ENCODE measurements at places on chromosomes 4 and X.

DNA sequence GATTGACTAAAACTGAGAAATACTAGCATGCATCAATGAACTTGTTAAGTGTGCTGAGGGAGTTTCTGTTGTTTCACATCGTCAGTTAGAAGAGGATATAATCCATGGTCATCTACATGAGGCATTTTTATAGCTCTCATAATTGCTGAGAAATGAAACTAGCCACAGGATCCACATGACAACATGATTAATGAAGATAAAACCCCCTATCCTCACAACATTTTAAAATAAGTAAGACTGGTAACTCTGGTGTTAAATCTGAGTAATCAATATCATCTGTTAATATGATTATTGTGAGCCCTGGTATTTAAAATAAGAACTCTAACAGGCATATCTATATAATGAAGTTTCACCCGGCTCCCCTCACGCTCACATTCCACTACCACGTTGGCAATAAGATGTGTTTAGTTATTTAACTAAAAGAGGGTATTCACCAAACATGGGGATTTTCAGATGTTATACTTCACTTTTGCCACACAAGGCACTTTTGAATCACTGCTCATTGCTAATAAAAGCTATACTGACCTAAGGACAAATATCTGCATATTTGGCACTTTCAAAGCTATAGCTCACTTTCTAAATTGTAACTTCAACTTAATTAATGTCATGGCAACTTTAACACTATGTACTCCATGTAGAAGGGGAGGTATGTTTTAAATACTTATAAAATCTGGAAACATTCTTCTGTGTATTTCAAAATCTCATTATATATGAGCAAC, 6.7 kb downstream of the UNC5C start:
- DNase-seq = no peak

GRCh38 chr4:27016551-27016950, 155.9 kb downstream of the STIM2 start:
- DNase-seq = no peak

DNA sequence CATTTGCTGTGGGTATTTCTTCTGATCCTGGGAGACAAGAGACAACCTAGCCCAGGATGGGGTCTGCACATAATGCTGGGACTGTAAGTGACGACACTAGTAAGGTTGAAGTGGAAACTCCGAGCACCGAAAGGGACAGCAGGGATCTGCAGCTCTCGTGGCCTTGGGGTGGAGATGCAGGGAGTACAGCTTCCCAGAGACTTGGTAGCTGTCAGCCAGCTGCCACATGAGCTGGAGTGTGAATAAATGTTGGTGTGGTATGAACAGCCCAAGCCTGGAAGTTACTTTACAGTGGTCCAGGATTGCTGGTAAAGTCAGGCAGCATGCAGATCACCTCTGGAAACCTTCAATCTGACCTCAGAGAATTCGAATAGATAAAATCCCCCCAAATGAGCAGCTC, 97.6 kb downstream of the FAM193A start:
- no peak for DNase-seq

DNA sequence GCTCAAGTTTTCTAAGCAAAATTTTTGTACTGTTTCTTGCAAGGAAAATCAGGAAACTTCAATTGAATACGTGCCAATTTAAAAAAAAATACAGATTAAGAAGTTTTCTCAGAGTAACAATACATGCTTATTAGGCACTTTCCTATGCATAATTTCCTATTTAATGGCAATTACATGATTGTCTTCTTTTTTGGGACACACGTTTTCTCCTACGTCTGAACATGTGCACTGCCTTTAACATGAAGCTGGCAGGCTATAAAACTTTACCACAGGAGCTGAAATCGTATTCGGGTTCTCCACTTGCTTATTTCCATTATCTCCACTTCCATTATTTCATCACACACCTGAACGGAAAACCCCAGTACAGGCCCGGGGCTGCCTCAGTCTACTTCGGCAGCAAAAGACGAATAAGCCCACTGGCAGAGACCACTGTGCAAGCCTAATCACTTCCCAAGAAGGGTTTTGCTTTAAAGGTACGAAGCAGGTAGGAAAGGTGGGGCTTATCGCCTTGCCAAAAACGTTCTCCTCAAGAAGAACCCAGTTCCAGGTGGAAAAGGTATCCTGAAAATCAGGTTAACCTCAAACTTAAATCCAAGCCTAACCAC, 575 bp downstream of the RCHY1 start:
- DNase-seq = no peak

GRCh38 chrX:130691576-130691975, 211.4 kb downstream of the ENOX2 start:
- no peak for DNase-seq

All from eye (tissue), 1 donor.